A549 treated with Mapracorat at 1 μM for 4 hours (cell line): ENCODE measurements at places on chromosomes 1 and 21. TPM values are rescaled to one million over a fixed set of nuclear protein-coding genes. Genes with fewer than 3 reads are reported as not detected.

The SV2A gene
- 0.05 to 0.17 TPM (median 0.10 TPM) in 5 replicates for total RNA-seq

The PDZK1 gene
- 0.72 to 1.1 TPM (median 0.83 TPM) in 5 replicates for total RNA-seq

The PTGFR gene
- not detected in 5 replicates for total RNA-seq

The SHISAL2A gene
- total RNA-seq, result 0.25 to 0.53 TPM (median 0.39 TPM) in 5 replicates

The TRPM2 gene
- total RNA-seq, result 5.5 to 10.6 TPM (median 8.1 TPM) in 5 replicates

The GJC2 gene
- 0.09 to 0.58 TPM (median 0.41 TPM) in 5 replicates for total RNA-seq

The TTC34 gene
- 0.01 to 0.07 TPM (median 0.05 TPM) in 5 replicates for total RNA-seq

The IKBKE gene
- total RNA-seq, result 4.5 to 7.9 TPM (median 6.0 TPM) in 5 replicates

The RNF223 gene
- 0.23 to 0.34 TPM (median 0.27 TPM) in 5 replicates for total RNA-seq

The TRAF3IP3 gene
- total RNA-seq, result not detected in 5 replicates

The IL10RB gene
- total RNA-seq, result 16.6 to 18.6 TPM (median 18.0 TPM) in 5 replicates
